ENCODE measurements at places on chromosomes 12 and 14.

GRCh38 chr12:4011597-4011996 is 138.4 kb upstream of the PARP11 start:
- no peak for DNase-seq

- DNase-seq, result no peak
Measured at GRCh38 chr12:87518481-87518880, 510.7 kb downstream of the C12orf50 start.

DNA sequence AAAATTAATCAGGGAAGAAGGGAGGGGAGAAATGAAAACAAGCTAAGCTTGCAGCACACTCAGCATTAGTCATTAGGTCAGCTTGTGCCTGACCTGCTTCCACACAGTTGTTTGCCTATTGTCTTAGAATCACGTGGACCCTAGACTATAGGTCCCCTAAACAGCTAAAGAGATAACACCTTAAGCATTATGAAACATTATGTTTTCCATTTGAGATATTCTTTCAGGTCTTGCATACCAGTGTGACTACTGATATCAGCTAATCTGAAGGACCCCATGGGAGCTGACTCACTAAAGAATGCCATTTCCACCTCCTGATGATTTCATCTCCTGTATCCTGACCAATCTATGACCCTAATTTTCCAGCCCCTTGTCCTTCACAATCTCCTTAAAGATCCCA is 154.1 kb upstream of the FUT8 start:
- no peak for DNase-seq

GRCh38 chr14:33592297-33592696 is 358.6 kb downstream of the EGLN3 start:
- DNase-seq, result no peak

GRCh38 chr12:93186621-93187020 is 191.1 kb upstream of the NUDT4 start:
- no peak for DNase-seq

DNA sequence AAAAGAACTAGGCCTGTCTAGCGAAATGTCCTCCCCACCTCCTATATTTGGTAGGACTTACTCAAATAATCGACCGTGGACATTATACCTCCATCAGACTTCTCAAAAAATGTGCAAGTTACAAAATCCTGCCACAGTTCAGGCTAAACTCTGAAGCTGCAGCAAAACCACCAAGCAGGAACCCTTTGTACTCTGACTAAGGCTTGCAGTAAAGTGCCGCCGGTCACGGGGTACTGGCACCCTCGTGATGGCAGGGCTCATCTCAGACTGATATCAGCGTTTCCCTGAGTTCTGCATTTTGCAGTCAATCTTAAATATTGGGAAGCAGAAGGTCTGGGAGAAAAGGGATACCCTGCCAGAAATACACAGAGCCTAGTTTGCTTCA is 17.1 kb downstream of the SLC11A2 start:
- DNase-seq, result no peak

DNA sequence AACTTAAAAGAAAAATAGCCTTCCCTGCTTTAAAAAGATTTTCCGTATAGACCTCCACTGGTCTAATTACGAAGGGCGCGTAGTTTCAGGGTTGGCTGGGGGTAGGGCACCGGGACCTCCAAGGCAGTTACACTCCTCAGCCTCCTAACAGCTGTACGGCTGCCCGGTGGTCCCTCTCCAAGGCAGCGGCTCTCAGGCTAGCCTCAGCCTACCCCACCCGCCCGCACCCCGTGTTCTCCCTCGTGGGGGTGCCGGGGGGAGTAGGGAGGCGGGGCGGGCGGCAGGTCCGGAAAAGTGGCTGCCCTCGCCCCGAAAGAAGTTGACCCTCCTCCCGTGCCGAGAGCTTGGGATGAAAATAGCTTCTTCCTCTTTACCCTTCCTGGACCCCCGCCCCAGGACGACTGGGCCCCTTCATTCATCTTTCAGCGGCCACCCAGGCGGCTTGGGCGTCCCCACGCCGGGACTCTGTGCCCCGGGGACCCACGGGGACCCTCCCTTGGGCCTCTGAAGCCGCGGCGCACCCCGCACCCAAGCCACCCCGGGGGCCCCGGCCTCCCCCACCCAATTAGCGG is 991 bp upstream of the RCOR1 start:
- DNase-seq, result peak; percentile 75

DNA sequence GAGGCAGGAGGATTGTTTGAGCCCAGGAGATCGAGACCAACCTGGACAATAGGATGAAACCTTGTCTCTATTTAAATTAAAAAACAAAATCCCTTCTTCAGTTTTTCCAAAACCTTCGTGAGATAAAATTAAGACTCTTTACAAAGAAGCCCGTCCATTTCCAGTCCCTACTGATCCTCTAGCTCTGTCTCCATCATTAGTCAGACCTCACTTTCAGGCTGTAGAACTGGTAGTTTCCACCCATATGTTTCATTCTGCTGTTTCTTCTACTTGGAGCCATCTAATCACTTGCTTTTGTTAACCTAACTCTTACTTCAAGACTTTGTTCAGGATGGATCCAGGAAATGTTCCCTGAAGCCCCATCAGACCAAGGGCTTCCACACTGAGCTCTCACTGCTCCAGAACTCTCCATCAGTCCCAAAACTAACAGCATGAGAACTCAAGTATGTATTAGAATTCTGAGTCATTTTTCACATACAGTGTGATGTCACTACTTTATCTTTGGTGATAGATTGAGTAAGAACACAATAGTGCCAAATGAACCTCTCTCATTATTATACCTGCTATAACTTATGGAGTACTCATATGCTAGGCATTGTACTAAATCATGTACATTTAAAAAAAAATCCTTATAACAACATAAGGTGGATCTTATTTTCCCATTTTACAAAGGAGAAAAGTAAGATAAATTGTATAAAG is 90.8 kb downstream of the PRICKLE1 start:
- DNase-seq, result no peak

DNA sequence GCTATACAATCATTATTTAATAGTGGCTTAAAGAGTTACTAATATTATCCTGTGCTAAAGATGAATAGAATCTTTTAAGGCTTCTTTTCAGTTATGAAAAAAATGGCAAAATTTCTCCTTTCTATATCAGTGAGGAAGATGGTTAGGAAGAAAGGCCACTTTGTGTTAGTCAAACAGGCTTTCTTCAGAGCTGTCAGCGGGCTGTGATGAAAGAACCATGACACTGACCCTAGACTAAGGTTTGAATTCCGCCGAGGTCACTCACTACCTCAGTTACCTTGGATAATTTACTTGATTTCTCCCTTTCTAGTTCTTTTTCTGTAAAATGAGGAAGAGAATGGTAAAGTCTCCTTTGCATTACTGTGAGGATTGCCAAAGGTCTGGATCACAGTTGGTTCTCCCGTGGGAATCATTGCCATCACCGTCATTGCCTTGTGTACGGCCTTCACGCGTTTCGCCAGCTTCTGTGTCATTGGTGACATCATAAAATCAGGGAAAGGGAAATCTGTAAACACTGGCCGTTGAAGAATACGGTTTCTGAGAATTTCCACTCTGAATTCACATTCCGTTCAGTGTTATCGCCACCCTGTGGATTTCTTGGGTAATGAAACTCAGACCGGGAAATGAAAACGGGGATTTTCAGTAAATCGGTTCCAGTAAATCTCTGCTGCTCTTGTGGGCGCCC is 26.7 kb upstream of the YBX3 start:
- DNase-seq, result peak; percentile 96

Data from tongue (tissue), 3 donors.